ENCODE measurements at places on chromosomes 6 and 20.

DNA sequence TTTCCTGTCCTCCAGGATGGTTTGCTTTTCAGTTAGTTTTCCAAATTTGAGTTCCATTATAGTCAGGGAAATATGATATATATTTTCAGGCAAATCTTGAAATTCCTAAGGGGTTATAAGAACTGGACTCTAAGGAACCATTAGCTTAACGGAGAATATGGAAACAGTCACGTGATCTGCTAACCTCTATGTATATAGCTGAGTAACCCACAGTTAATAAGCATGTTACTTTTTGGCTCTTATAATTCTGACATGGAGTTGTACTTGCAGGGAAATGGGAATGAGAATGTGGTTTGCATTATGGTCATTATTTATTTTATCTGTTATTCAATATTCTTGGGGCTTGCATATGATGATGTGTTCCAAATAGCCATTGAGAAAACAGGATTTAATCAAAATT lies 23.3 kb downstream of the SOBP start:
- no peak for DNase-seq

DNA sequence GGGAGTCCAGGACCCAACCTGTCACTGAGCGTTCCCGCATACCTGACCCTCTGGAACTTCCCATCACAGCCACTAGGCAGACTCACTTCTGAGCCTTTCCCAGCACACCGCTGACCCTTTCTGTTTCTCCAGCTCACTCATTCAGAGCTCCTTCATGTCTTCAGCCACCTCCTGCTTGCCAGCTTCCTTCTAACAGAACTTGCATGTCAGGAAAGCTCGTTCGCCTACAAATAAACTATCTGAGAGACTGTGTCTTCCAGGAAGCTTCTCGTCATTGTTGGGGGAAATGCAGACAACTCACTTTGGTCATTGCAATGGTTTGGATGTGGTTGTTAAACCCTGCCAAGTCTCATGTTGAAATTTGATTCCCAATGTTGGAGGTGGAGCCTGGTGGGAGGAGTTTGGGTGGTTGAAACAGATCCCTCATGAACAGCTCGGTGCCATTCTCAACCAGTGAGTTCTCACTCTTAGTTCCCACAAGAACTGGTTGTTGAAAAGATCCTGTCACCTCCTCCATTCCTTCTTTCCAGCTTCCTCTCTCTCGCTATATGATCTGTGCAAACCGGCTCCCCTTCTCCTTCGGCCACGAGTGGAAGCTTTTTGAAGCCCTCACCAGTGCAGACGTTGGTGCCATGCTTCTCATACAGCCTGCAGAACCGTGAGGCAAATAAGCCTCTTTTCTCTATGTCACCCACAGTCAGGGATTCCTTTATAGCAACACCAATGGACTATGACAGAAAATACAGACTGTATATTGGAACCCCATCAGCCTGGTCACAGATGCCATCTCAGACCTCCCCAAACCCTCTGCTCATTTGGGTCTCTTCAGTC lies 1.4 kb upstream of the MUC21 start:
- DNase-seq: no peak

GRCh38 chr6:25363427-25363826 lies 84.3 kb downstream of the CARMIL1 start:
- DNase-seq: no peak

DNA sequence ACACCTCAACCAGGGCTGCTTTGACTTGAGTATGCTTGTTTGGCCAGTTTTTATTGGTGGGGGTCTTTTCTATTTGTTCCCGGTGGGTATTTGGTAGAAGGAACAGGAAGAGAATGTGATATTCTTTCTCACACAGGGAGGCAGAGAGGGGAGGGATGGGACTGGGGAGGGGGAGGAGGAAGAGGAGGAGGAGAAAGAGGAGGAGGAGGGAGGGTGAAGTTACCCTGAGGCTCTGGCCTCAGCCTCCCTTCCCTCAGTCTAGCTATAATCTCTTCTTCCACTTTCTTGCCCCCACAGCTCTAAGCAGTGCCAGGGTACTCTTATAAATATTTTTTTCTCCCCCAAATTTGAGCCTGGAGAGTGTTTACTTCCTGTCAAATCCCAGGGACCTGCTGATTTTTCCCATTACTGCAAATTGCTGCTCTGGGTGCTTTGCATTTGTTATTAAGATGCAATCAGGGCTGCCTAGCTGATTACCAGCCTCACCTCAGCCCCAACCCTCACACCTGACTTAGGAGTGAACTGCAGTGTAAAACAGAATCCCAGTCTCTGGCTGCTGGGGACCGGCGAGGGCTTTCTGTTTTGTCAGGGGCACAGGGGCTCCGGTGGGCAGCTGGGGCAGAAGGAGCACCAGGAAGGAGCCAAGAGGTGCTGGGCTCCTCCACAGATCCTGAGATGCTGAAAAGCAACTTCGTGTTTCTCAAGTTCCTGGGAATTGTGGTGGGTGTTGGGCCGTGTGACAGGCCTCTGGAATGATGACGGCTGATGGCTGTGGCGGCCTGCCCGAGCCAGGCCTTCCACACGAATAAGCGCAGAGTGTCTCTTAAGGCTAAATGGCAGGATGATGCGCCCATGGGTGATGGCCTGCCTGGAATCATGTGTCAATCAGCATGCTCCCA lies 141.4 kb downstream of the CD83 start:
- DNase-seq: no peak

DNA sequence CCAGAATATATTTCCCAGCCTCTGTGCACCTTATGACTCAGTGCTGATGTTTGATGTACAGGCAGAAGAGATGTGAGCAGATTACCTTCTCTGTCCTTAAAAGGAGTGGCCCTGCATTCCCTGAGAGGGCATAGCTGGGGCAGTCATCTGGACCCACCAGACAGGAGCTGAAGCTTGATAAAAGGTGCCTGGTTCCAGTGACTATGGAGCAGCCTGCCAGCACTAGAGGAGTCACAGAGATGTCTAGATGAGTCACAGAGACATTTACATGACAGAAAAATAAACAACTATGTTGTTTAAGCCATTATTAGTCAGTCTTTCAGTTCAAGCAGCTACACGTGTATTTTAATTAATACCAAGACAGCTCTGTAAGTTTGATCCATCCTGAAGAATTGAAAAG lies 237.1 kb upstream of the MOCS1 start:
- no peak for DNase-seq

DNA sequence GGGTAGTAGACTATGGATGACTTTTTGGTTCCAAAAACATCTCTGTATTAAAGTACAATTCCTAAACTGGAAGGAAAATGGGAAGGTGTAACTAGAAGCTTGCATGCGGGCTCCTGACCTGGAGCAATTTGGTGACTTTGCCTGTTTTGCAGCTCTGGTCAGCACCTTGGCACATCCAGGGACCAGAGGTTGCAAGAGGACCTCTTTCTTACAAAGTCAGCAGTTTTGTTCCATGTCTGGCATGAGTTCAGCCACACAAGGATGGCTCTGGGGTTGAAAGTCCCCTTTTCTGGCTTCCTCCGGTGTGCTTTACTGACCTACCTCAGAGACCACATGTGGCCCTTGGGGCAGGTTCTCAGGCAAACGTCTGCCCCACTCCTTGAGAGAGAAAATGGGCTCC lies 22.7 kb upstream of the CD93 start:
- DNase-seq: no peak

DNA sequence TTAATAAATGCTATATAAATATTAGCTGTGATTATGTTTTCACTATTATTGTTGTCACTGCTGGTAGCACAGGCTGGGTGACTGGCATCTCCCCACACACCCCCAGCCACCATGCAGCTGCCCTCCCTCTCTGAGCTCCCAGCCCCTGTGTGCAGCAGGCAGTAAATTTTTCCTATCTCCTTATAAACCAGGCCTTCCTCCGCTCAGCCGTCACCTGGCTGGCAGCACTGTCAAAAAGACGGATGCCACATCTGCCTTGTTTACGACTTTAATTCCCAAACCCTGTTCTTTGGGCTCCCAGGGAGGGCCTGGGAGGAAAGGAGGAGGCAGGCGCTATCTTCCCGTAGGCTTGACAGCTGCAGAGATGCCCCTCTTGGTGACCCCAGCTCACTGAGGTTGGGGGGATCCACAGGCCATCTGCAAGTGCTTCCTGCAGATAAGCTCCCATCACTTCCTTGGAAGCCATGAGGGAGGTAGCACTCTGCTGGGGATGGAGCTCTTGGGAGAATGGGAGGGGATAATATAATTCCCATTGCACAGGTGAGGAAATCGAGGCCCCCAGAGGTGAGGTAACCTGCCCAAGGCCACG lies 94.5 kb downstream of the GRM4 start:
- no peak for DNase-seq

DNA sequence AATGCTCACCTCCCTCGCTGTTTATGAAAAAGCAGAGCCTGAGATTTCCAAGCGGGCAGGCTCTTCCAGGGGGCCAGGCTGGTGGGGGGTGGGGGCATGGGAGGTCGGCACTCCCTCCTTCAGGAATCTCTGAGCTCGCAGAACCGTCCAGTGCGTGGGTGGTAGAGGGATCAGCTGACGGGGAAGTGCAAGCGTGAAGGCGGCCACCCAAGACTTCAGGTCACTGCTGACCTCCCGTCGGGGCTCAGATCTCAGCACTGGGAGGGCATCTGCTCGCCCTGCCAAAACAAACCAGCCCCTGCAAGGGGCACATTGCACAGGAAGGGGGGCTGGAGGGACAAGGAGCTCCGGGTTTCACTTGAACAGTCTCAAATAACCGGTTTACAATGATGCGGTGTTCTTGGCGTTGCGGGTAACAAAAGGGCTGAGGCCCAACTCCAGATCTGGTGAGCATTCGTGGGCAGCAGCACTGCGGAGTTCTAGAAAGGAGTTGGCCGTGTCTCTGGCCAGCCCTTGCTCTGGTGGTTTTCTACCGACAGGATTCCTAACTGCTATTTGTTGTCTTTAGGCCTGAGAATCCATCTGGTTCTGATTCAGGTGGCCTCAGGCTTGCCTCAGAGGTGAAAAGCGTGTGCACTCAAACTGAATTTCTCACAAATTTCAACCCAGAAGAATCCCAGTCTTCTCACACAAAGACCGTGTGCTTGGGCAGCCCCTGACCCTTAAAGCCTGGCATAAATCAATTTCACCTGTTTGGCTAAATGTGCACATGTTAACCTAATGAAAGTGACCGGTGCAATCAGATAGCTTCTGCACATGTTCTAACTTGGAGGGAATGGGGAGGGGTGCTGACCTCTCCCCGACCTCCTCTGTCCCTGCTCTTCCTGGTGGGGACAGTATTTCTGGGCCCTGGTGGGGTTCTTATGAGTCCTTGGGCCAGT lies 191.6 kb downstream of the MYLK4 start:
- no peak for DNase-seq

DNA sequence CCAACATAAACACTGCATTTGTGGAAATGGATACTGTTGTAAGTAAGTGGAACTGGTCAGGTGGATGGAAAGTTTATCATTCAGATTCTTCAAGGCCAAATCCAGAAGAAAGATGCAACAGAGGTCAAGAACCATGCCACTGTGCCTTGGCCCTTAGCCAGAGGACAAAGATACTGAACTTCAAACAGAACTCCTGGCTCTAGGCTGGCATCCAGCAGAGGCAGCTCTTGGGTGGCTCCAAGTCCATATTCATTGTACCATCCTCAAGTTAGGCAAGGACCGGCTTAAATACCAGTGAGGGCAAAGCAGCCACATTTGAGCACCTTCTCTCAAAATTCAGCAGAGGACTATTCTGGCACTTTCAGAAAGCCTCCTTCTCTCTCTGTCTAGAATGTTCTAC lies 53.2 kb downstream of the DNAAF9 start:
- DNase-seq: no peak

DNA sequence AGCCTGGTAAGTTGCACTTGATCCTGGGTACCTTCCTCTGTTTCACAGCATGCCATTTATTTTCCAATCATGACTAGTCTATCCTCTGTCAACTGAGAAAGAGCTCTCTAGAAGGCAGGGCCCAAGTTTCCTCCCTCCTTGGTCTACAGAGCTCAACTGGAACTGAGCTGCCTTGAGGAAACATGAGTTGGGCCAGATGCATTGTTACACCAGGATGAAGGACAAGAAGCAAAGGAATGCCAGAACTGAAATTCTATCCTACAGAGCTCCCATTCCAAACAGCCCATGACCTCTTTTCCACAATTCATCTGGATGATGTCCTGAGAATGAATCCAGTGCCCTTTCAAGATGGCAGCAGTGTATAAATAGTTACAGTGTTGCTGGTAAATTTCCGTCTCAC lies 66.7 kb upstream of the E2F3 start:
- DNase-seq: no peak

DNA sequence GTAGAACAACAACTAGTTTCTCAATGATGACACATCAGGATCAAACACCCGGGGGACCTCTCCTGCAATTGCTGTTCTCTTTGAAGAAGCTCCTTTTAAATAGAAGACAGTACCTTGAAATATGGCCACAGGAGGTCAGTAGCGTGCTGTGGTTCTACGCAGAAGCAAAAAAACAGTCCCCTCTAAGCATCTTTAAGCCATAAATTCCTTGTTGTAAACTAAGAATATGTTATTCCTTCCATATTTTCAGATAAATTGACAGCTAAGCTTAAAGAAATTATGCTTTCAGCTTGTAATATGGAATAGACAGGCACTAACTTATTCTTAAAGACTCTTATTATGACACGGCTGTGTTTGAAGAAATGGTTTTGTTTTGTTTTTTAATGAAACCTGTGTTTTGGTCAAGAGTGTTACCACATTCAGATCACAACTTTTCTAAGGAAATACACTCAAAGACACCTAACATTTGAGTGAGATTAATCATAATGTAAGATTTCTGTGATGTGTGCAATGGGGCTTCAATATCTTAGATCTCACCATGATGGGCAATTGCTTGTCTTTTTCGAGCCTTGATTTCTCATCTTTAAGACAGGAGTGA lies 49.7 kb upstream of the IL20RA start:
- DNase-seq: peak; percentile 28

DNA sequence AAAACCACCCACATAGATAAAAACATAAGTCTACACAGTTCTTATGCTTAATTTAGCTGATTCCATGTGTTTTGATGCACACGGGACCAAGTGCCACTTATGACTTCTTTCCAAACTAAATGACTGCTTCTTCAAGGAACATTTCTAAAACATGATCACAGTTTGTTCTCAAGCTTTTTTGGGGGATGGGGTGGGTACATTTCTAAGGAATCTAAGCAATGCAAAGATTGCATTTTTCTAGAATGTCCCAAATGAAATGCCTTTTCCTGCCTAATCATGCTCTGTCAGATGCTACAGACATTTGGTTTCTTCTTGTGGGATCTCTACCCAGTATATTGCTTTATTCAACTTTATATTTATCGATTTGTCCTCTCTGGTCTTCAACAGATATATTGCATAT lies 496.8 kb upstream of the JAG1 start:
- no peak for DNase-seq

GRCh38 chr6:158518191-158519127 lies 41.4 kb upstream of the TMEM181 start:
- DNase-seq: peak; percentile 58

DNA sequence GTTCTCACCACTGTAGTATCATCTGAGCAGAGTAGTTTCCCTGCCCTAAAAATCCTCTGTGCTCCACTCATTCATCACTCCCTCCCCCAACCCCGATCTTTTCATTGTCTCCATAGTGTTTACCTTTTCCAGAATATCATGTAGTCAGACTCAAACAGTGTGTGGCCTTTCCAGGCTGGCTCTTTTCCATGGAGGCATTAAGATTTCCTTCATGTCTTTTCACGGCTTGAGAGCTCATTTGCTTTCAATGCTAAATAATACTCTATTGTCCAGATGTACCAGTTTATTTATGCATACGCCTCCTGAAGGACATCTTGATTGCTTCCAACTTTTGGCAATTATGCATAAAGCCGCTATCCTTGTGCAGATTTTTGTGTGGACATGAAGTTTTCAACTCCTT lies 235.8 kb downstream of the PHACTR1 start:
- no peak for DNase-seq
